ENCODE measurements at places on chromosomes 11 and 22.

- no peak for DNase-seq
These were observed 24.4 kb upstream of the ACR start for GRCh38 chr22:50713571-50714056.

GRCh38 chr11:55457641-55458040, 89.9 kb downstream of the OR4A15 start:
- DNase-seq: no peak

DNA sequence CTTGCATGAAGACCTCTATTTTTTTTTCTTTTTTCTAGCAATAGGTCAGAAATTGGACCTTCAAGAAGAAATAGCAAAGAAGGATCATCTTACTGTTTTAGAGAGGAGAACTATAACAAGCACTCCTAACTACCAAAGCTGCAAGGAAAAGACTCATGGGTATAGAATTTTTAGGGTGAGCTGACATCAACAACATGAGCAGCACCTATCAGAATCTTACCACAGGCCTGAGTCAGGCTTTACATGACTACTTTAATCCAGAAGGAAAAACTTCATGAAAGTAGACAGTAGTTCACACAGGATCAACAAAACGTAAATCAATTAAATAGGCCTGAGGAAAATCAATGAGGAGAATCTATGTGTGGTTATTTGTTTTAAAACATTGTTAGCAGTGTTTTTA, 130.5 kb downstream of the FAM76B start:
- no peak for DNase-seq

DNA sequence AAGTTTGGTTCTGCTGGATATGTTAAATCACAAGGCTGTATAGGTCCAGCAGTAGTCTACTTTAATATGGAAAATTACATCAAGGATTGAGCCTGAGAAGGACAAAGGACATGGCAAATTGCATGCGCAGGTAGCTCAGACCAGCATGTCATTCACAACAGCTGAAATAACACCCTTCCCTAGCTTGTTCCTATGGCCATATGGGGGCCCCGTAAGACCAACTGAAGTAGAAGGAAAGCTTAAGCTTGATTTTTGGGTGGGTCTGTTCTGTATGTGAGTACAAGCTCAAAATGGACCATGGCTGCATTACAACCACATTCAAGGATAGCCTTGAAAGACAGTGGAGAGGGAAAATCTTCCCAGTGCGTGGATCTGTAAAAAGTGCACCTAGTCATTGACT, 20.6 kb upstream of the PDE3B start:
- no peak for DNase-seq

DNA sequence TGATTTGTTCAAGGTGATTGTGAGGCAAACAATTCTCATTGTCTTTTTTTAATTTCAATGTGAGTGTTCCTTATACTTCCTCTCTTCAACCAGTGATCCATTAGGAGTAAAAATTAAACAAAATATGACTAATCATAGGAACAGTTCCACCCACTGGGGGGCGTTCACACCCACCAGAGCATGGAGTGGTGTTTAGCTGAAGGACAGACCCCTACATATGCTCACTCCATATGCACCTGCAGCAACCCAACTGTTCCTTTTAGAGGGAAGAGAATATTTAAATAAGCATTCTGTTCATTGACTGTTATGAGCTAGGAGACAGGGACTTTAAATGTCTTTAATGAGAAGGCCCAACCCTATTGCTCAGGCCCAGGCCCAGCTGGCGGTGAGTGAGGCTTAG, 78.7 kb upstream of the DRD2 start:
- DNase-seq: no peak

DNA sequence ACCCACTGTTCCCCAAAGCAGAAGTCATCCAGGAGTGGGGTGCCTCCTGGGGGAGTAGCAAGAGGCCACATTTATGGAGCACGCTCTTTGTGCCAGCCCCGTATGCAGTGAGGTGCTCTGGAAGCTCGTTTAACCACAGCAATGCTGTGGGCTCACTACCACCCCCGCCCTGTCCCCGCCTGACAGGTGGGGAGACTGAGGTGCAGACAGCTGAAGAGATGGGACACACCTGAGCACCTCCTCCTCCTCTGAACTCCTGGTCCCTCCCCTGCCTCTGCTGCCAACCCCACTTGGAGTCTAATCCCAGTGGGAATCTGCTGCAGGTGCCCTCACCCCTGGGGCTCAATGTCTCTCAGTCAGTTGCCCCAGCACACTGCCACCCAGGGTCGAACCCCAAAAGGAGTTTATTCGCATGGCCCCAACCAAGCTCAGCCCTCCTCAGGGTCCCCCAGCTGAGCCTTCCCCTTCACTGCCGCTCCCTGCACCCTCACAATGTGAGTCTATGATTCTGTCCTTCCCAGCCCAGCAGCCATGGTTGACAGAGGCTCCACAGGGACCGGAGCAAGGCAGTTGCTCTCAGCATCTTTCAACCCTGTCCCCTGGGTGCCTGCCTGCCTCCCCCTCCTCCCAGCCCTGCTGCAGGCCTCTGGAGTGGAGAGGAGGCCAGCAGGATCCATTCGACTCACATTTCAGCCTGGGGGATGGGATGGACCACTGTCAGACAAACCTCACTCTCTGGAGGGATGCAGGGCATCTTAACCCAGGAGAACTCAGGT, 13.3 kb upstream of the BCR start:
- DNase-seq: no peak

DNA sequence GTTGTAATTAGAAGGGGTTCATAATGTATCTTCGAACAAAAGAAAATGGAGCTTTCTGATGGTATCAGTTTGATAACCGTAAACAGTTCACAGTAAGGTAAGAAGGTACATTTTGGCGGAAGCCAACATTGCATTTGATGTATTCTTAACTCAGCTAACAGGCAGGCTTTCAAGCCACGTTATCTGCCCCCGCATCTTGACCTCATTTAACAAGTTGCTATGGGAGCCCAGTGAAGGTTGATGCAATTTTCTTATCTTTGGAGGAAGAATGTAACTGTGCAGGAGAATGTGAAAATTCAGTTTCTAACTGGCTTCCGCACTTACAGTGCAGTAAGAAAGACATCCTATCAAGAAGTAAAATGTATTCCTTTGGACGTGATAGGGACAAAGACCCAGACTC, 110.6 kb downstream of the ETS1 start:
- DNase-seq: peak; percentile 58

GRCh38 chr11:126257764-126258163, 10.9 kb downstream of the SRPRA start:
- no peak for DNase-seq

DNA sequence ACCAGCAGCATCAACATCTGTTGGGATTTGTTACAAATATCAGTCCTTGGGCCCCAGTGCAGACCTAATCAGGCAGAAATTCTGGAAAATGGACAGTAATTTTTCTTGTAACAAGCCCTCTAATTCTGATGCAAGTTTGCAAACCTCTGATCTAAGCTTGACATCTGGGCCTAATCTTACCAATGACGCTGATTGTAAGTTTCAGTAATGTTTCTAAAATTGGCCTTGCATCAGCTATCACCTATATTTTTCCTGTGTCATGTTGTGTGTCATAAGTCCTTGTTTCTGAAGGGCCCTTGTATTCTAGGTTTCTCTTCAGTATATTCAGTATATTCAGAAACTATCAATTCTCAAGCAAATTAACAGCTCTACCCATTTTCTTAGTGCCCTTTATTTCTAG, 36.4 kb downstream of the ZNF215 start:
- DNase-seq: no peak

DNA sequence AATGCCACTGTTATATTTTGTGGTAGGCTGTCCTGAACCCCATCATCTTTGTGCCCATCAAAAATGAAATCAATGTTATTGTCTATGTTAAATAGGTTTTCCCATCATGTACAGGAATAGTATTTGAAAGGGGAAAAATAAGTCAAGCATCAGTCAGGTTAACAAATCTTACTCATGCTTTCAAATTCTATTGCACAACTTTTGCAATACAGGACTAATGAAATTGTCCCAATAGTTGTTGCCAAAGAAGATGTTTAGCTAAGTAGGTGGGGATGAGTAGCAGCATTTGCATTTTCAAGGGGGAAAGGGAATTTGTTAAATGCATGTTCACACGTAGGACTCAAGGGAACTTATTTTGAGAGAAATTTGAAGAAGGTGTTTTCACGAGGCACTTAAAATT, 962.1 kb downstream of the JRKL start:
- DNase-seq: no peak
